ENCODE measurements at places on chromosomes 16 and 17.

GRCh38 chr17:19578545-19578944 is 44.9 kb downstream of the SLC47A1 start:
- no peak for DNase-seq

- no peak for DNase-seq
These were observed 8.3 kb upstream of the ITGA2B start for GRCh38 chr17:44397479-44398440.

- no peak for DNase-seq
These were observed 224.3 kb downstream of the SOX9 start for GRCh38 chr17:72345088-72345487.

DNA sequence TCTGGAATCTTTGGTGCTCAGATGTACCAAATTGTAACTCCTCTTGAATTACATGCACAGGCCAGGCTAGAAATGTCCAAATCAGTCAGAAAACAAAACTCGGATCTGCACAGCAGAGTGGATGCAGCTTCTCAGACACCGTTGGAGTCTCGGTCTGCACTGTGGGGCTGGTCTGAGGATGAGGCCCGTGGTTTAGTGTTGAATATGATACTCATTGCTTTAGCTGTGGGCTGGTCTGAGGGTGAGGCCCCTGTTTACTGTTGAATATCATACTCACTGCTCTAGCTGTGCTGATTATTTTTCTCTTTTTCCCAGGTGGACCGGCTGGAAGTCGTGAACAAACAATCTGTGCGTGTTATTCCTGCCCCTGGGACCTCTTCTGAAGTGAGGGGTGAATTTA is 35.0 kb downstream of the DBNDD1 start:
- no peak for DNase-seq

DNA sequence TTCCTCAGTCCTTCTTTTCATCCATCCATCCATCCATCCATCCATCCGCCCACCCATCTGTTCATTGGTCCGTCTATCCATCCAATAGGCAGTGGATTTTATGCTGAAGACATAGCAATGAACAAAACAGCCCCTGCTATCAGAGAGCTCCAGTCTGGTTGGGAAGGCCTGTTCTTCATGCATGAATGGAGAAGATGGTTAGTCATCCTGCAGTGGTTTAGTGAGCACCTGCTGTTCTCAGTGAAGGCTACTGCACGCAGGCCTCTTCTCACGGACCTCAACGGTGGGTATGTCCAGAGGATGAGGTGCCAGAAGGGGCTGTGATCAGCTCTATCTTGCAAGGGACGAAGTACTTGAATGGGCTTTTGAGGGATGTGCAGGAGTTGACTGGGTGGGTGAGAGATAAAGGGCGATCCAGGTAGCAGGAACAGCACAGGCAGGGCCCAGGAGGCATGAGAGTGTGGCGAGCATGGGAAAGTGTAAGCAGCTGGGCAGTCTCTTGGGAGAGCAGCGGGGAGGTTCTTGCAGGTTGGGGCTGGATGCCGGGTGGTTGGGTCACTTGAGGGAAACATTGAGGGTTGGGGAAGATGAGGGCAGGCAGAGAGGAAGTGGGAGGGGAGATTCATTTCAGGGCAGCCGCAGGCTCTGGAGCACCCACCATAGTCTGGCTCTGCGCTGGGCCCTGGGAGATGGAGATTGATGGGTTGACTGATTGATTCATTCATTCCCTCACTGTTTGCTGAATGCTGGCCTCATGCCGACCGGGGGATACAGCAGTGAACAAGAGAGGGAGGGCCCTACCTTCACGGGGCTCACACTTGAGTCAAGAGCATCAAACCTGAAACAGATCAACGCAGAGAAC is 115.0 kb upstream of the CIBAR2 start:
- no peak for DNase-seq

GRCh38 chr16:56357765-56358322 is 67.5 kb downstream of the AMFR start:
- DNase-seq = no peak

GRCh38 chr16:27339180-27339579 is 25.4 kb downstream of the IL4R start:
- no peak for DNase-seq

- DNase-seq = peak; percentile 95
These were observed 8.2 kb downstream of the NTHL1 start for GRCh38 chr16:2039274-2040031.

DNA sequence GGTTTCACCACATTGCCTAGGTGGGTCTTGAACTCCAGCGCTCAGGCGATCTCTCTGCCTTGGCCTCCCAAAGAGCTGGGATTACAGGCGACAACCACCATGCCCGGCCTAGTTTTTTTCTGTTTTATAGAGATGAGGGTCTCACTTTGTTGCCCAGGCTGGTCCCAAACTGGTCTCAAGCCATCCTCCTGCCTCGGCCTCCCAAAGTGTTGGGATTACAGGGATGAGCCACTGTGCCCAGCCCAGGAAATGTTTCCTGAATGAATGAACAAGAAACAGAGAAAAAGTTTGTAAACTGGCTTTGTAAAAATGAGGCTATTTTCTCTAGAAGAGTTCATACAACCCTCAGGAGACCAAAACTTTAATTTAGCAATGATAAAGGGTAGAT is 68.0 kb downstream of the WWP2 start:
- DNase-seq = no peak

DNA sequence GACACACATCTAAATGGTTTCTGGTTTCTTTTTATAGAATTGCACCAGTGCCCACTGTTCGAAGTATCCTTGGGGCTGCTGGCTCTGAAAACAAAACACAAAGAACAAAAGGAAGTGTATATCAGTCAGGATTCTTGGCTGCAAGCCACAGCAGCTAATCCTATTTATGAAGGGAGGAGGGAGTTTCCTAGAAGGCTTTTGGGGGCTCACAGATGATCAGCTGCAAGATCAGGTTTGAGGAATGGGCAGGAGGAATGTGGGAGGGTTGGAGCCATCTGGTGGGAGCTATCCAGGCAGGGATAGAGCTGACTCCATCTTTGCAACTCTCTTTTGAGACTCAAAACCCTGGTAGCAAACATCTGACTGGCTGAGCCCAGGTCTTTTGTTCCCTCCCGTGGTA is 118.3 kb upstream of the EEF2KMT start:
- DNase-seq = peak; percentile 30

- DNase-seq = no peak
These were observed 50.9 kb downstream of the HELZ start for GRCh38 chr17:67194134-67194533.

GRCh38 chr16:67544329-67544841 is 15.8 kb downstream of the RIPOR1 start:
- DNase-seq = no peak

- no peak for DNase-seq
These were observed 5.8 kb upstream of the MT3 start for GRCh38 chr16:56583351-56584168.

GRCh38 chr17:80737106-80738019 is 192.7 kb downstream of the RPTOR start:
- no peak for DNase-seq

DNA sequence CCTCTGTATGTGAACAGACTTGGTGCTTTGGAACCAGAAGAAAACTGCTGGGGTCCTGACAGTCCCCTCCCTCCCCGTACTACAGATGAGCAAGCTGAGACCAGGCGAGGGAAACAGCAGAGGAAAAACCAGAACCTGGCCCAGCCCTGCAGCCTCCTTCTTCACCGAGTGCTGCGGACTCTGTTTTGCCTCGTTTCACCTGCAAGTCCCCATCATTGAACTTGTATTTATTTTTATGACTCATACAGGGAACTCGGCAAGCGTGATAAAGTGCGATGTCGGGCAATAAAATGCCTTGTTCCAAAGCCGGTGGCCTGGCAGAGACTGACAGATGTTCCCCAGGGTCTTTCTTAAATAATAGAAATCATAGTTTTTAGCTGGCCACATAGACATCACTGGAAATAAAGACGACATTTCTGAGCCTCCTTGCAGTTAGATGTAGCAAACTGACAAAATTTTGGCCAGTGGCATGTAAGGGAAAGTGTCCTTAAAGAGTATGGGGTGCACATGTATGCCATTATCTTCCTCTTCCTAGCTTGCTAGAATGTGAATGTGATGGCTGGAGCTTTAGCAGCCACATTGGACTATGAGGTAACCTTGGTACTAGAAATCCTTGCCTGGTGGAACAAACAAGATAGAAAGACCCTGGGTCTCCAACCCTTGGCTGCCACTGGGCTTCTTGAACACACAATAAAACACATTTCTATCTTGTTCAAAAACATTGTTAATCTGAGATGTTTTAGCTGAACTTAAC is 128.6 kb downstream of the IRF8 start:
- peak; percentile 42 for DNase-seq

DNA sequence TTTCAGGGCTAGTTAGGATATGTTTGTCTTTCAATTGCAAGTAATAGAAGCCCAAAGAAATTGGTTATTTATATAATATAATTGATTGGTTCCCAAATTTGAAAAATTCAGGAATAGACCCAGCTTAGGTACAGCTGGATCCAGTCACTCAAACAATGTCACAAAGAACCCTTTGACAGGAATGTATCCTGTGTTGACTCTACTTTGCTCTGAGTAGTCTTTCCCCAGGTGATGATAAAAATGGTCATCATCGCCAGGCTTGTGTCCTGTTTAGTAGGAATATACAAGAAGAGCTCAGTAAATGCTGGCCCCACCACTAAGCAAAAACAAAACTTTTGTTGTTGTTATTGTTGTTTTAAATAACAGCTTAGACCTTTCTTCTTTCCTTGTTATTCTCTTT is 35.0 kb downstream of the MAPT start:
- no peak for DNase-seq

GRCh38 chr16:5966004-5966403 is 868.4 kb upstream of the EEF2KMT start:
- no peak for DNase-seq

- no peak for DNase-seq
These were observed 237.5 kb downstream of the CDH8 start for GRCh38 chr16:61798741-61799140.

All from hepatocyte (in vitro differentiated cells).